AML-193 (cell line): ENCODE measurements at places on chromosomes 3 and 15.
A peak's percentile ranks its signal among the peaks of the same experiment; 100 is the strongest.

DNA sequence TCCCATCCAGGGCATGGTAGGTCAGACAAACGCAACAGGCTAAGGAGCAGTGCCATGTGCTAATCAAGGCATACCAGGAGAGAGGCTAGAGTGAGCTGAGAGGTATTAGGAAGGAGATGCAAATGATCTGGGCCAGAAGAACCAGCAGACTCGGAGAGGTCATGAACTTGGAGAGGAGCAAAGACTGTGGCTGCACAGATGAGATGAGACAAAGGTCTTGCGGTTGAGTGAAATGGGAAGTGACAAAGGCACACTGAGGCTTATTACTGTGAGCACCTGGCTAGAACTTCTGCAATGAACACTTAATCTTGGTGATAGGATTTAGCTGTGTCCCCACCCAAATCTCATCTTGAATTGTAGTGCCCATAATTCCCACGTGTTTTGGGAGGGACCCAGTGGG is 380.2 kb downstream of the ULK4 start:
- DNase-seq = no peak

GRCh38 chr3:100777271-100777670 is 68.0 kb downstream of the TFG start:
- no peak for DNase-seq

DNA sequence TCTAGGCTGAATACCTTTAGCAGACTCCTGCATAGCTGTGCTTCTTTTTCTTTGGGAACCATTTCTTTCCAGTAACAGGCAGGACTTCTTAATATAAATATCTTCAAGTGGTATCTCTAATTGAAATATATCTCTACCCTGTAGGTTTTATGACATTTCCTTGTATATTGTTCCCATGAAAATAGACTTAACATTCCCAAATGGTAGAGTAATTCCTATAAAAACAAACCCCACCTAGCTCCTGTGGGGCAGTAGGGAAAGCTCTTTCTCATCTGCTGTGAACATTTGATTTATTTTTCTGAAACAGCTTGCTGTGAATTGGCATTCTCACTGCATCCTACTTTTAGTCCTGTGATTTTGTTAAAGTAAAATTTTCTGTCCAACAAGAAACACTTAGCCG is 20.8 kb downstream of the SELENOT start:
- DNase-seq = no peak

GRCh38 chr15:90231028-90232017 is 2.4 kb downstream of the CIB1 start:
- DNase-seq = peak; percentile 81

- no peak for DNase-seq
Observed at GRCh38 chr15:57572468-57572867, 19.2 kb upstream of the MYZAP start.

DNA sequence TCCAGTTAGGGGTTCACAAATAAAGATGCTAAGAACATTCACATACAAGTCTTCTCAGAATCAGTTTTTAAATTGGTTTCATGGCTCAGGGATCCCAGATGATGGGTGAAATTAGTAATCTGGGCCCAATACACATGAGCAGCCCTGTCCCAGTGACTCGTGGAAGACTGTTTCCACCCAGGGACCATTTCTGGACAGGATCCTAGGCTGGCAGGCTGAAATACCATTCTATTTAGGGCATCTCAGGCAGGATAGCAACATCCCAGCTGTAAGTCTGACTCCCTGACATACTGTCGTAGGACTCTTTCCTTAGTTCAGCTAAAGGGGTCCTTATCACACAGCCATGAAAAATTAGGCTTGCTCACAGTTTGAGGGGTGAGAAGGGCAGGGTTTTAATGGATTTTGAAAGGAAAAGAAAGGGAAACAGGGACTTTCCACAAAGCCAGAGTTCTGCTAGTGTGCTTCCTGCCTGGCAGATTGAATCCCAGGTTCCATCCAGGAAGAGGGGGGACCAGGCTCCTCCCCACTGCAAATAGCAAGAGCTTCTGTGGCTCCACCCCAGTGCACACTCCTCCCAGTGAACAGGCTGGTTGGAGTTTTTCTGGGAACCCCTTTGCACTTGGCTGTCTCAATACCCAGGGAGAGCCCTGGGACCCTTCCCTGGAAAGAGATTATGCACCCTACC is 41.3 kb upstream of the LYZL4 start:
- DNase-seq = no peak

GRCh38 chr3:14913926-14914778 is 33.2 kb upstream of the NR2C2 start:
- no peak for DNase-seq

- DNase-seq = peak; percentile 34
Observed at GRCh38 chr3:39166134-39166710, 12.8 kb upstream of the CSRNP1 start.
